ENCODE measurements at places on chromosomes 3 and 15.

DNA sequence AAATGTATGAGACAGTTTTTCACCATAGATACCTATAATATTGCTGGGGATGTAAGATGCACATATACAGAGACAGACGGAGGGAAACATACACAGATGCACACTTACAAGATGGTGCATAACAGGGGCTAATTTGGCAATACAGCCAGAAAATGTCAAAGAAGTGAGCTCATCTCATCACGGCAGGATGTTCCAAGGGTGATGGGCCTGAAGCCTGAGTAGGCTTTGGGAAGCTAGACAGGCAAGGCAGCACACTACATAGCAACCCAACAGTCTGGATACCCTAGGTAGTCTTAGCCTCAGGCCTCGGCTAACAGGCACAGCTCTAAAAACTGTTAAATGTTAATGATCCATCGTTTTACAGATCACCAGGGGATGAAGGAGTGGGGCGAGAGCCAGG is 148.5 kb downstream of the OSBPL10 start:
- no peak overlapping the region for H3K4me3 ChIP-seq
- no peaks in the 10 kb centered on the region for H3K4me1 ChIP-seq
- no peak for DNase-seq
- no peaks in the 10 kb centered on the region for H3K27me3 ChIP-seq
- no peak overlapping the region for H3K27ac ChIP-seq
- H3K36me3 ChIP-seq = no peaks in the 10 kb centered on the region

- no peaks in the 10 kb centered on the region for H3K27me3 ChIP-seq
- H3K4me1 ChIP-seq = no peaks in the 10 kb centered on the region
- H3K4me3 ChIP-seq = no peak overlapping the region
- no peak overlapping the region for H3K27ac ChIP-seq
Measured at GRCh38 chr3:123082370-123083065, 15.7 kb downstream of the PDIA5 start.

GRCh38 chr15:89365462-89366065 is 30.9 kb upstream of the POLG start:
- H3K4me3 ChIP-seq = no peak overlapping the region
- H3K27ac ChIP-seq = no peak overlapping the region
- no peaks in the 10 kb centered on the region for H3K36me3 ChIP-seq
- peaks cover 14% of the 10 kb centered on the region for H3K4me1 ChIP-seq
- no peak for DNase-seq

DNA sequence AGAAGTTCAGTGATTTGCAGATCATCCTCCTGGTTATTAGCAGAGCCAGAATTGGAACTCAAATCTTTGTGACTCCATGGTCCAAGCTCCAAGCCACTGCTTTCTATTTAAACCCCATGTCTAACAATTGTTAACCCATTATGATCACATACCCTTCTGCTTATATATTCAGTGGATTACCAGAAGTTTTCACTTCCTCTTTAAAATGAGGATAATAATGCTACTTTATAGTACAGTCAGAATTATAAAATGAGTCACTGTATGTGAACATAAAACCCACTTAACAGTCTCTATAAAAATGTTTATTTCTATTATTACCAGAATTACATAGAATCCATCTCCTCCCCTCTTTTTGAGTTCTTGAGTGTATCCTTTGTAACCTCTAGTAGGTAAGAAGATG is 550.7 kb upstream of the DPPA4 start:
- DNase-seq = no peak
- H3K4me1 ChIP-seq = no peaks in the 10 kb centered on the region
- no peaks in the 10 kb centered on the region for H3K27me3 ChIP-seq
- no peak overlapping the region for H3K27ac ChIP-seq

DNA sequence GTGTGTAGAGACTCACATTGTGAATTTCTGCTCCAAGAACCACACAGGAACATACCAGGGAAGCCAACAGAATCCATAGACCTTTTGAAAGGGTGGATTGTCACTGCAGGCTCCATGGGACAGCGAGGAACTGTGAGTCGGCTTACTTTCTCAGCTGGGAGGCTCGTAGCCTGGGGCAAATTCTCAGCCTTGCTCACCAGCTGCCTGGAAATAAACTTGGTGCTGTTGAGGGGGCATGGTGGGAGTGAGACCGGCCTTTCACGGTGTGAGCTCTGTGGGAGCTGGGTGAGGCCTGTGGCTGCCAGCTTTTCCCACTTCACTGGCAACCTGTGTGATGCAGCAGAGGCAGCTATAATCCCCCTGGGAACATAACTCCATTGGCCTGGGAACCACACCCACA is 146.6 kb upstream of the P2RY1 start:
- H3K4me1 ChIP-seq = no peaks in the 10 kb centered on the region
- DNase-seq = no peak
- no peak overlapping the region for H3K27ac ChIP-seq
- H3K36me3 ChIP-seq = no peaks in the 10 kb centered on the region
- no peak overlapping the region for H3K4me3 ChIP-seq

DNA sequence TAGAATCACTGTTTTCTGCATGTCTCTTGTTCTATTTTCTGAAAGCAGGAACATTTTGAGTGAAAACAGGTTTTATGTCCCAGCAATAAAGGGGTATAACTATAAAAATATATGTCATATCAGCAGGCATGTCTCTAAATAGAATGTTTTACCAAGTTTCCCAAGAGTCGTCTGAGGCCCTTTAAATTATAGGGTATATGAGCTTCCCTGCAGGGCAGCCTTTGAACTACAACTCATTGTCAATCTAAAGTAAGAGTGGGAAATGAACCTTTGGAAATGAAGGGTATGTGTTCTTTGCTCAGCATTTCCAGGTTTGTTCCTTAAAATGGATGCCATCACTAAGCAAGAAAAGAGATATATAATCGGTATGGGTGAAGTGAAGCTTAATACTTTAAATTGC is 138.6 kb downstream of the LSAMP start:
- no peak for DNase-seq
- H3K4me1 ChIP-seq = no peaks in the 10 kb centered on the region
- H3K36me3 ChIP-seq = no peaks in the 10 kb centered on the region
- no peaks in the 10 kb centered on the region for H3K27me3 ChIP-seq
- no peak overlapping the region for H3K4me3 ChIP-seq

DNA sequence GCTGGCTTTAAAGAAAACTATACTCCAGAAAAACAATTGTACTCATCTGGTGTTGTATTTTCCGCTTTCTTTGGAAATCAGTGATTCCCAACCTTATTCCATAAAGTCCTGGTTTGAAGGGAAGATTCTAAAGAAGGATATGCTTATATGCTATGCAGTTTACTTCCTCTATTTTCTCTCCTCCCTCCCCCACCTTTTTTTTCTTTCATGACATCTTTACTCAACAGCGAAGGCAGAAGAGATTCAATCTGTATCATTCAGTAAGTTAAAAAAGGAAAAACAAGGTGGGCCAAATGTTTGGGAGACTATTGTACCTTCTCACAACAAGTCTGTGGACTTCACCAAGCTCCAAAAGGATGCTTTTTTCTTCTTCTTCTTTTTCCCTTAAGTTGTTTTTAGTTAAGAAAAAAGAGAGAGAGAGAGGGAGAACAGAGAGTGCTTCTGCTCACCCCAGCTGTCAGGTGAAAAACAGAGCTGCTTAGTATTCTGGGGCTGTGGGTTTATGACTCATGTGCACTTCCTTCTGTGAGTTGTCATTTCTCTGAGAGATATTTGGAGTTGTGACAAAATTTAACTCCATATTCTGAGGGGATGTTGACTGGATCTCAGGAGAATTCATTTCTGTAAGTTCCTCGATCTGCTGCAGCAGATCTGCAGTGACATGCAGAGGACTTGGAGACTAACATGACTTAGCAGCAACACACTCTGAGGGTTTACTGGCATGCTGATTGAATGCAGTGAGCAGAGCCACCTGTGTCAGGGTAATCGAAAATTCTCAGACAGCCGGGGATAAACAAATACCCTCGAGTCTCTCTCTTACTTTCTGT is 70.7 kb downstream of the SSR3 start:
- H3K27me3 ChIP-seq = no peaks in the 10 kb centered on the region
- peak overlapping the region; percentile 75 for H3K27ac ChIP-seq
- DNase-seq = peak; percentile 19
- H3K36me3 ChIP-seq = no peaks in the 10 kb centered on the region
- H3K4me3 ChIP-seq = peak overlapping the region; percentile 51

GRCh38 chr3:166270429-166270828 is 433.2 kb upstream of the BCHE start:
- no peak overlapping the region for H3K4me3 ChIP-seq
- H3K4me1 ChIP-seq = no peaks in the 10 kb centered on the region
- DNase-seq = no peak
- H3K27ac ChIP-seq = no peak overlapping the region
- H3K27me3 ChIP-seq = no peaks in the 10 kb centered on the region
- H3K36me3 ChIP-seq = no peaks in the 10 kb centered on the region

DNA sequence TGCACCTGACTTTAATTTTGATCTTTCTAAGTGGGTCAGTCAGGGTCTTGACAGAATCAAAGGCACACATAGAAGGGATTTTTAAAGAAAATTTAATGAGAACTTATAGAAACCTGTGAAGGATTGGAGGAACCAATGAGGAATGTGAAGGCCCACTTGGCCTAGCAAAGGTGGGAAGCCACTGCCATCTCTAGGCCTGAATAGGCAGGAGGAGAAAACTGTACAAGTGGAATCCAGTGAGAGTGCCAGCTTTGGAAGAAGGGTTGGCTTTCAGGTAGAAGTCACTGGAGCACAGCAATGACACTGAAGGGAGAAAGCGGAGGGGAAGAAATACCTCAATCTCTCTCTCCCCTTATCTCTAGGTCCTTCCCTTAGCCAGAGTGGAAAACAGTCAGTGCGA is 380.7 kb upstream of the KCNMB2 start:
- DNase-seq = no peak
- H3K27me3 ChIP-seq = no peaks in the 10 kb centered on the region
- H3K27ac ChIP-seq = no peak overlapping the region
- H3K4me1 ChIP-seq = no peaks in the 10 kb centered on the region

DNA sequence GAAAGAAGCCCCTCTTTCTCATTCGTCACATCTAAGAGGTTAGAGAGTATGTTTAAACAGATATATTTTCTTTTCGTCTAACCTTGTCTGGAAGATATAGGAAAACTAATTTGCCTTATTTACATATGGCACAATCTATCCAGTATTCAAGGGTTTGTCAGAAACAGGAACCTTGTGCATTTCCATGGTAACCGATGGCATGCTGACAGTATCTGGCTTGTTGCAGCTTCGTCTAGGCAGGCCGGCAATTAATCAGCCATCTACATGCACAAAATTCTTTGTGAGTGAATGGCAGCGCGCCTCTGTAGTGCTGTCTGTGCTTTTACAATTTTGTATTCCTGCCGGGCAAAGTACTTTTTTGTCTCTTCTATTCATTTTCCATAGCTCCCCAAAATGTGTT is 294.0 kb upstream of the SOX2 start:
- H3K27me3 ChIP-seq = no peaks in the 10 kb centered on the region
- no peak for DNase-seq
- H3K36me3 ChIP-seq = no peaks in the 10 kb centered on the region
- H3K27ac ChIP-seq = no peak overlapping the region
- no peak overlapping the region for H3K4me3 ChIP-seq
- no peaks in the 10 kb centered on the region for H3K4me1 ChIP-seq

GRCh38 chr15:65577129-65577996 is 33.6 kb downstream of the INTS14 start:
- H3K4me1 ChIP-seq = no peaks in the 10 kb centered on the region
- peaks cover 41% of the 10 kb centered on the region for H3K36me3 ChIP-seq
- no peak overlapping the region for H3K4me3 ChIP-seq
- DNase-seq = no peak
- H3K27ac ChIP-seq = no peak overlapping the region

GRCh38 chr3:181712553-181713279 is 991 bp downstream of the SOX2 start:
- H3K27ac ChIP-seq = no peak overlapping the region
- H3K4me3 ChIP-seq = peak overlapping the region; percentile 24
- DNase-seq = no peak
- H3K4me1 ChIP-seq = peaks cover 14% of the 10 kb centered on the region
- no peaks in the 10 kb centered on the region for H3K36me3 ChIP-seq

- peaks cover 17% of the 10 kb centered on the region for H3K36me3 ChIP-seq
- DNase-seq = no peak
- H3K4me1 ChIP-seq = peaks cover 12% of the 10 kb centered on the region
- no peak overlapping the region for H3K27ac ChIP-seq
- peak overlapping the region; percentile 96 for H3K4me3 ChIP-seq
Measured at GRCh38 chr3:23915537-23916108, 1.2 kb downstream of the NKIRAS1 start.

DNA sequence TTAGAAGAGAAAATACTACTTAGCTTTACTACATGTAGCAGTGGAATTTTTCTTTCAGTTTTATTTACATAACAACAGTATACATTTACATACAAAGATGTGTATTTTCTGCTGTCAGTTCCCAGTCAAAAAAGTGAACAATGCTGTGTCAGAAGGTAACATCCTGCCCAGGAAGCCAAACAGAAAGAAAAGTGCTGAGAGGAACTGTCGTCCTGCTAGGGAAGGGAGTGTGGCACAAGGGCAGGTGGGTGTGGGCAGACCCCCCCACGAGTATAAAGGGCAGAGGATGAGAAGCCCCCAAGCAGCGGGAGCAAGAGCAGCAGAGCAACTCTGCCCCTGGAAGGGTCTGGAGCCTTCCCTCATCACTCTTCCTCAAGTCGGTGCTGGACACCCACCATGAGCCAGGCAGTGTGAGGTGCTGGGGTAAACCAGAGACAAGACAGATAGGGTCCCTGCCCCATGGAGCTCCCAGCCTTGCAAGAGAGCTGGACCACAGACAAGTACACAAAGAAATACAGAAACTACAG is 39.7 kb downstream of the TBC1D2B start:
- H3K27me3 ChIP-seq = no peaks in the 10 kb centered on the region
- no peak overlapping the region for H3K4me3 ChIP-seq
- peak overlapping the region; percentile 40 for H3K27ac ChIP-seq
- peaks cover 78% of the 10 kb centered on the region for H3K4me1 ChIP-seq

- H3K4me1 ChIP-seq = no peaks in the 10 kb centered on the region
- H3K27ac ChIP-seq = no peak overlapping the region
- H3K27me3 ChIP-seq = no peaks in the 10 kb centered on the region
- no peaks in the 10 kb centered on the region for H3K36me3 ChIP-seq
- no peak overlapping the region for H3K4me3 ChIP-seq
Measured at GRCh38 chr3:13506680-13507079, 26.6 kb downstream of the HDAC11 start.

DNA sequence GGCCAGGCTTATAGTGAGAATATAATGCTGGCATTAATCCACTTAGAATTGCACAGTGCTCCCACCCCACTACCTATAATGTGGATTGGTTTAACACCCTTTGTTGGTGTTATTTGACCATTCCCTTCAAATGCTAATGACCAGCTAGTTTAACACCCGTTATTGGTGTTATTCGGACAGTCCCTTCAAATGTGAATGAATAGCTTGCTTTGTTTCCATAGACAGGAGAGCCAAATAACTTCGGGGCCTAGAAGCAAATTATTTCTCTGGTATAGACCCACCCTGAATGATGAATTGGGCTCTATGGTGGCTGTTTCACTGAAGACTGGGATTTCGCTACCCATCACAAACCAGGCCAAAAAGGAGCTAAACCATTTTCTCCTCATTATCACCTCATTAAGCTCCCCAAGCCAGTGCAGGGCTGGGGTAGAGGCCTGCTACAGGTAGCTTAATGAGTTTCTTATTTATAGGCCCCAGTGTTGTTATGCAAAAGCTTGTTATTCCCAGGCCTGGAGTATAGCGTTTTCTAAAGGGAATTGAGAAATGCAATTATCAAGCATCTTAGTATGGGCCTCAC is 494.1 kb upstream of the DPH6 start:
- no peak for DNase-seq
- H3K27ac ChIP-seq = no peak overlapping the region
- no peaks in the 10 kb centered on the region for H3K27me3 ChIP-seq
